GM20000 (cell line): ENCODE measurements at places on chromosomes 4 and X.

DNA sequence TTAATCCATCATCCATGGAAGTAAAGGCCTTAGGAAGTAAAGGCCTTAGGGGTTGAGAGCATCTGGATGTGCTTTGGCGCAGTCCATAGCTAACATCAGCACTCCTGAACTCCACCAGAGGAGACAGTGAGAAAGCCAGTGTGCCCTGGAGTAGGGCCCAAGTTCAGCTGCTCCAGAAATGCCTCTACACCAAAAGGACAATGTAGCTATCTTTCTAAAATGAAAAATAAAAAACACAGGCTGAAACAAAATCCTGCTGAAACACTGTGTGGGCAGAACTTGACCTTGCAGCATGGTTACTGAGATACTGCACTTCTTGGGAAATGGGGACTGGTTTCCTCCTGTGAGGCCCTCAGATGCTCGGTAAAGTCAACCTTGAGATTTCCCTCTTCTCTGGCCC, 29.3 kb downstream of the SH3RF1 start:
- DNase-seq = no peak

DNA sequence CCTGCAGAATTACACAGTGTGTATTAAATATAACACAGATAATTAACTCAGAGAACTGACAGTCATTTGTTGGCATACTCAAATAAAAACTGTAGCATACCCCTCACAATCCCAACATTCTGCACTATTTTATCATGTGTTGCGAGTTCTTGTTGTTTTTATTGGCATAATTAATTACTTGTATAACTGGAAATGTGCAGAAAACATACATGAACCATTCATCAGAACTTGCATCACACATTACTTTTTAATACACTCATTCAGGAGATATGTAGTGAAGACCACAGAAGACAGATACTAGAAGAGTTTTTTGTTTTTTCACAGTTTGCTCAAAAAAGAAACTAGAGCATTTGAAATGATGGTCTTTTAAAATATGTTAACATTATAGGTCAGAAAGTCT, 74.6 kb upstream of the NEIL3 start:
- no peak for DNase-seq

DNA sequence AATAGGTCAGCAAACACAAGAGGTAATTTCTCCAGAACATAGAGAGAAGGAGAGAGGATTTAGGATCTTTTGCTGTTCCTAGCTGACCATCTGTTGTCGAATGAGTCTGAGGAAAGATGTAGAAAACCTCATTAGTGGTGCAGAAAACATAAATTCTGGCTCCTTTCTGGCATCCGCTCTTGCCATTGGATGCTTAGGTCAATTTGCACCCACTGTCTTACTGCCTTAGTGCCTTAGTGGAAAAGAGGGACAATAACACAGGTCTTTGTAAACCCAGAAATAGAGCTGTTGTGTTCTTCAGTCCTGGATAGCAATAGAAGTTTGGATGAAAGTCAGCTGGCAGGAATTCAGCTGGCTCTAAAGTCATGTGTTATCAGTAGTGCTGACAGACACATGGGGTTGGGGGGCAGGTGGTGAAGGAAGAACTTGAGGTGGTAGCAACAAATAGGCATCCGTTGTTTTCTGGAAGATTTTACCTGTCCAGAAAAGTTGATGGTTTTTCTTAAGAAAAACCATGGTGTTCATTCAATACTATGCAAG, 78.2 kb downstream of the GLRA2 start:
- no peak for DNase-seq

DNA sequence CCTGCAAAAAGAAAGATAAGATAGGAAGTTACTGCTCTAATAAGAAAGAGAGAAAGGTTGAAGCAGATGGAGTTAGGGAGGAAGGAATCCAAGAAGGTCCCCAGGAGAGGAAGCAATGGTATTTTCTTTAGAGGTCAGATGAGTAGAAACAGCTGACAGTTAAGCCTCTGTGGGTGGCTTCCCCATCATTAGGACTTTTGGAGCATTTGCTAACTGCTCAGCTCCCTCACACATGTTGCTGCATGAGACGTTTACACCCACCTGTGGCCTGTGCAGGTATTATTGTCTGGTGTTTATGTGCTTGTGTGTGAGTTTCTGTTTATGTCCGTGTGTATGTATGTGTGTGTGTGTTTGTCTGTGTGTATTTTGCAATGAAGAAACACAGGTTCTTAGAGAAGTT, 346.8 kb downstream of the RAB28 start:
- no peak for DNase-seq

DNA sequence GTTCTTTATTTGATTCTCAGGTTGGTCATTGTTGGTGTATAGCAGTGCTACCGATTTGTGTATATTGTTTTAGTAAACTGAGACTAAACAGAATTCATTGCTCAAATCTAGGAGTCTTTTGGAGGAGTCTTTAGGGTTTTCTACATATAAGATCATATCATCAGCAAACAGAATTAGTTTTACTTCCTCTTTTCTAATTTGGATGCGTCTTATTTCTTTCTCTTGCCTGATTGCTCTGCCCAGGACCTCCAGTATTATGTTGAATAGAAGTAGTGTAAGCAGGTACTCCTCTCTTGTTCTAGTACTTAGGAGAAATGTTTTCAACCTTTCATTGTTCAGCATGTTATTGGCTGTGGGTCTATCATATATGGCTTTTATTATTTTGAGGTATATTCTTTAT, 92.6 kb downstream of the IQCM start:
- no peak for DNase-seq

DNA sequence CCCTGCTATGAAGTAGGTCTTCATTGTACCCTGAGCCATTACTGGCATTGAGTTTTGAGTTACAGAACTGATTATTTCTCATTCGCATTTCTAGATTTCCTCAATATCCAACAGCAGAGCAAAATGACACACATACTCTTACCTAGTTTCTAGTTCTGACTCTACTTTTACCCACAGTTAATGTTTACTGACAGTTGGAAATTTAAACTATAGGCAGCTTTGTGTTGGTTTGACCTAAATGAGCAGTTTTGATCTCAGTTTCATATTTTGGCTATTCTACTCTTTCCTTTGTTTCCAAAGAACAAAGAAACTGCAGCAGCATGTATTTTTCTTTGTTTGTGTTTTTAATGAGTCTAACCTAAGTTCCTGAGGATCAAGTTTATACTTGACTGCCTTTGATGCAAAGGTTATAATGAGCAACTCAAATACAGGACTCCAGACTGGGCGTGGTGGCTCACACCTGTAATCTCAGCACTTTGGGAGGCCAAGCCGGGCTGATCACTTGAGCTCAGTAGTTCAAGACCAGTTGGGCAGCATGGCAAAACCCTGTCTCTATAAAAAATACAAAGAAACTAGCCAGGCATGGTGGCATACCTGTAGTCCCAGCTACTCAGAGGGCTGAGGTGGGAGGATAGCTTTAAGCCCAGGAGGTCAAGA, 30.4 kb downstream of the TXK start:
- DNase-seq = no peak

GRCh38 chrX:150845091-150845490, 53.4 kb downstream of the CD99L2 start:
- no peak for DNase-seq

GRCh38 chrX:40402831-40403533, 177.8 kb upstream of the ATP6AP2 start:
- no peak for DNase-seq

DNA sequence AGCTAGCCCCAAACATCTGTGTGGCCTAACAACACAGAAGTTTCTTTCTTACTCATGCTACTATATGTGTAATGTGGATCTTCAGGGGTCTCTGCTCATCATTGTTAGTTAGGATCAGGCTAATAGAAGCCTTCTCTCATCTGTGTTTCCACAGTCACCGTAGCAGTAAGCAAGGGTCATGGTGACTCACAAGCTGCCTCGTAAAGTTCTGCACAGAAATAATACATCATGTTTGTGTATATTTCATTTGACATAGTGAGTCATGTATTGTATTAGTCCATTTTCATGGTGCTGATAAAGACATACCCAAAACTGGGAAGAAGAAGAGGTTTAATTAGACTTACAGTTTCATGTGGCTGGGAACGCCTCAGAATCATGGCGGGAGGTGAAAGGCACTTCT, 38.7 kb downstream of the SLC4A4 start:
- no peak for DNase-seq

- no peak for DNase-seq
Observed at GRCh38 chrX:82711457-82711856, 796.6 kb upstream of the POU3F4 start.
